ENCODE measurements at places on chromosomes 1 and 21.

GRCh38 chr1:37670133-37670532 lies 22.2 kb upstream of the CDCA8 start:
- DNase-seq, result no peak

- no peak for DNase-seq
Measured at GRCh38 chr1:224852901-224853568, 76.4 kb upstream of the DNAH14 start.

DNA sequence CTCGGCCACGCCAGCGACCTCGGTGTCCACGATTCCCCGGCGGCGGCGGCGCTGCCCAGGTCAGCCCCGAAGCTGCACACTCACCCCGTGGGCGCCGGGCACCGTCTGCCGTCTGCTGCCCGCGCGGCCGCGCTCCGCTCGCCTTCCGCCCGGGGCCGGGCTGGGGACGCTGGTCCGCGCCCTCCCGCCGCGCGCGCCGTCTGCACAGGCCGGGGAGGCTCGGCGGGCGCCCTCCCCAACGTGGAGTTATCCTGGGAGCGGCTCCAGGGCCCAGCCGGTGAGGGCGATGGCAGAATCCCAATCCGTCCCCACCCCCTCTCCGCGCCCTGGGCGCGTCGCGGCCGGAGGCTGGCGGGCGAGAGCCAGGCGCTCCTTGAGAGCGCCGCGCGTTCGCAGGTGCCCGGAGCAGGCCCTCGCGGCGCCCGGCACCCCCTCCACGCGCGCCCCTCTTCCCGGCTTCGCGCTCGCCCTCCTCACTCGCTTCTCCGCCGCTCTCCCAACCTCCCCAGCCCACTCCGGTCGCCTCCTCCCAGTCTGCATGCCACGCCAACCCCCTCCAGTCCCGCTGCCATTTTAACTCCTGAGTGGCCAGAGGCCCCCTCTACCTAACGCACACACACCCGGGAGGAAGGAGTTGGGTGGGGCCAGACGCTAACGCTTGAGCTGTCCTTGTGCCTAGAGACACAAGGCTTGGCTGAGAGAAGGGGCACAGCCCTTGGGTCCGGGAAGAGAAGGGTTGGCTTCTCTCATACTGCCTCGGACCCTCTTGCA lies at the start of gene LRRN2:
LRRN2 (minus strand) TSS at position 503 of the 771 bp plus-strand sequence. CDS start 65,746 bp downstream, outside the sequence.
- no peak for DNase-seq

- DNase-seq, result no peak
Measured at GRCh38 chr1:236565530-236565929, 38.8 kb downstream of the HEATR1 start.

DNA sequence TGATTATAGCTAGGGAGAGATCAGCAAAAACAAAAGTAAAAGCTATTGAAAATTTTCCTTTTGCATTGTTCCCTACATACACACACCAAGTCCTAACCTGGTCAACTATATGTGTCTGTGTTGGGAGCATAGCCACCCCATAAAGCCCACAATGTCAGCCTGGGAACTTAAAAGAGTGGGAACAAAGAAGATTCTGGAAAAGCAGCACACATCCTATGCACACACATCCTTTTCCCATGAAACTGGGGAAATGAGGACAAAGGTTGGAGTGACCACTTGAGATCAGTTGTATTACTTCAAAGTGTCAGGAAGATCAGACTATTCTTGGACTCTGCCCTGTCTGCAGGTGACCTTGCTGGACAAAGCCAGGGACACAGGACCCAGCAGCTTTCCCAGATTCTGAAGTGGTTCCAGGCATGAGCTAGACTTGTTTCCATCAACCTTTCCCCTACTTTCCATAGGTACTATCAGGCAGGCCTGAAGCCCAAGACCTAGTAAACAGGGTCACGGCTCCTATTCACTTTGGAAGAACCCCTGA lies 15.9 kb downstream of the TXNIP start:
- no peak for DNase-seq

- DNase-seq, result no peak
Measured at GRCh38 chr1:5632224-5632623, 360.0 kb downstream of the NPHP4 start.

DNA sequence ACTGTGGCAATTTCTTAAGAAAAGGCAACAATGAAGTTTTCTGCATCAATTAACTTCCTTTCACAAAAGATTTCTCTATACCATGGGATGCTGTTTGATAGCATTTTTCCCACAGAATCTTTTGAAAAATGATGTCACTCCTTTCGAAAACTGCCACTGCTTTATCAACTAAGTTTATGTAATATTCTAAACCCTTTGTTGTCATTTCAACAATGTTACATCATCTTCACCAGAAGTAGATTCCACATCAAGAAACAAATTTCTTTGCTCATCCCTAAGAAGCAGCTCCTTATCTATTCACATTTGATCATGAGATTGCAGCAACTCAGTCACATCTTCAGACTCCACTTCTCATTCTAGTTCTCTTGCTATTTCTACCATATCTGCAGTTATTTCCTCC lies 116.1 kb upstream of the KCND3 start:
- no peak for DNase-seq

DNA sequence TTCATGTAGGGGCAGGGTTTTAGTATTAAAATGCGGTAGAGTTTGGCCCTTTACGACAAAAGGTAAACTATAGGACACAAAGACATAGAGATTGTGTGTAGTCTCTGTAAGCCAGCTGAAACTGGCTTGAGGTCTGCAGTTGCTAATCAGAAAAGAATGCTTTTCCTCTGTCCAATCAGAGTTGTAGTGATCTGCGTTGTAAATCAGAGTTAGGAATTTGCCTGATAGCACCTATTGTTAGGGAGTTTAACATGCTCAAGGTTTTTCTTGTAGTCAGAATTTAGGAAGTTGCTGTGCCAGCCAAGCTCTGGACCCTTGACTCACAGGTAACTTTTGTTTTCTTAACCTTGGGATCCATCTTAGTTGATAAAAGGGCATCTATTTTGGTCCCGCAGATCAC lies 61.2 kb upstream of the VTCN1 start:
- no peak for DNase-seq

- no peak for DNase-seq
Measured at GRCh38 chr1:65650682-65651081, 142.0 kb upstream of the PDE4B start.

DNA sequence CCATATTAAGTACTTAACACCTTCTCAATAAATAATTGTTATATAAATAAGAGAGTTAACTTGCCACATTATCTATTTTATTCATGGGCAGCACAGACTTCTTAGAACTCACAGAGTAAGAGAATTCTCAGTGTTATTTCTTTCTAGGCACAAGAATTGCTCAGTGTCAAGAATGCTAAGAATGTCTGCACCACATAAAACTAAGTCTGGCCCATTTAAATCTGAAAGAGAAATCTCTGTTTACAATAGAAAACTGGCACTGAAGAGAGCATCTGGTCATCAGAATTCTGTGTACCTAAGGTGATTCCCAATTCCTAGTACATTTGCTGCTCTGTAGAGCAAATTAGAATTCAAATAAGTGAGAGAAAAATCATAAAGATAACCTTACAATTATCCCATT lies 3.8 kb downstream of the OR10K2 start:
- no peak for DNase-seq

GRCh38 chr1:12191242-12192032 lies 24.6 kb downstream of the TNFRSF1B start:
- no peak for DNase-seq

GRCh38 chr1:145706086-145706664 lies 993 bp downstream of the PDZK1 start:
- no peak for DNase-seq

- DNase-seq, result no peak
Measured at GRCh38 chr1:92968138-92969032, 7.1 kb upstream of the DIPK1A start.

- no peak for DNase-seq
Measured at GRCh38 chr21:45620201-45620923, 23.2 kb upstream of the PCBP3 start.

GRCh38 chr1:11912000-11912399 lies 14.2 kb downstream of the KIAA2013 start:
- no peak for DNase-seq

GRCh38 chr1:35441926-35442579 lies 115.2 kb downstream of the KIAA0319L start:
- DNase-seq, result no peak

- DNase-seq, result no peak
Measured at GRCh38 chr1:232282498-232282897, 347.4 kb downstream of the SIPA1L2 start.

- DNase-seq, result no peak
Measured at GRCh38 chr21:25837533-25838265, 102.9 kb downstream of the GABPA start.

GRCh38 chr21:32008714-32009113 lies 135.9 kb downstream of the HUNK start:
- no peak for DNase-seq

GRCh38 chr1:234150892-234151291 lies 222.4 kb upstream of the COA6 start:
- no peak for DNase-seq

DNA sequence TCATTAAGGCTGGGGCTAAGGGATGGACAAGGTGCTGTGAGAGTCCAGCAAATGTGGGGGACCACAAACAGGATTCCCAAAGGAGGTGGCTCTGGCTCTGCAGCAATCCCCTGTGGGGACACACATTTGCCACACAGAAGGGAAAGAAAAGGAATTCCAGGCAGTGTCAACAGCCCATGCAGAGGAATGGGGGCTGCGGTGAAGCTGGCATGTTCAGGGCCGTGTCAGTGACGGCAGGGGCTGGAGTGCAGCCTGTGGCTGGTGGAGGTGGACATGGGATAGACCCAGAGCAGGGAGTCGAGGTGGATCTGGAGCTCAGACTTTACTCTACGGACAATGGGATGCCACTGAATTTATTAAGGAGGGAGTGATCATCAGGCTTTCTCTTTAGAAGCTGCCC lies 183.2 kb downstream of the TRABD2B start:
- no peak for DNase-seq

GRCh38 chr21:29264721-29265120 lies 34.0 kb upstream of the BACH1 start:
- no peak for DNase-seq

GRCh38 chr21:29704719-29705118 lies 235.1 kb downstream of the GRIK1 start:
- DNase-seq, result no peak

DNA sequence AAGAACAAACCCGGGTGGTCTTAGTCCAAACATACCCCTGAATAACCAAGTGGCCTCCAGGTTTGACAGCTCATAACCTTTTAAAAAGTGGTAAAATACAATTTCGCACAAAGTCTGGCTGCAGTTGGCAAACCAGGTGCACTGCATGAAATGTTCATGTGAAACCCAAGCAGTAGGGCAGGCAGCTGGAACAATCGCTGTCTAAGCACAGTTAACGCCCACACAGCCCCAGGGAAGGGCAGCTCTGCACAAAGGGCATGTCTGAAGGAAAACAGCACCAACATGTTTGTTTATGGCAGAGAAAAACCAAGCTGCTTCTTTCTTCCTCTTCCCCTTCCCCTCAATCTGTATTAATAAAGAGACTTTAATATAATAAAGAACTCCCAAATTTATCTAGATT lies 49.5 kb downstream of the KIAA1614 start:
- no peak for DNase-seq

DNA sequence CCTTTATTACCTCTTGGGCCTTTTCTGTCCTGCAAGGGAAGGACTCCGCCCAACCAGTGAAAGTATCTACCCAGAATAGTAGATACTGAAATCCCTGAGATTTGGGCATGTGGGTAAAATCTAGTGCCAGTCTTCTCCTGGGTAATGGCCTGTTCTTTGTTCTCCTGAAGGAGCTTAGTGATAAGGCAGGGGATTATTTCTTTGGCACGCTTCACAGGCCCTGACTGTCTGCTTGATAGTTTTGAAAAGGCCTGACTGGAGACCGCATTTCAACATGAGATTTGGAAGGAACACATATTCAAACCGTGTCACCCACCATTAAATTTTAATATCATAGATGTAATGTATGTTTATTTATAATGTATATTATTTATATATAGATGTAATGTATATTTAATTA lies 48.9 kb downstream of the RASAL2 start:
- DNase-seq, result no peak

DNA sequence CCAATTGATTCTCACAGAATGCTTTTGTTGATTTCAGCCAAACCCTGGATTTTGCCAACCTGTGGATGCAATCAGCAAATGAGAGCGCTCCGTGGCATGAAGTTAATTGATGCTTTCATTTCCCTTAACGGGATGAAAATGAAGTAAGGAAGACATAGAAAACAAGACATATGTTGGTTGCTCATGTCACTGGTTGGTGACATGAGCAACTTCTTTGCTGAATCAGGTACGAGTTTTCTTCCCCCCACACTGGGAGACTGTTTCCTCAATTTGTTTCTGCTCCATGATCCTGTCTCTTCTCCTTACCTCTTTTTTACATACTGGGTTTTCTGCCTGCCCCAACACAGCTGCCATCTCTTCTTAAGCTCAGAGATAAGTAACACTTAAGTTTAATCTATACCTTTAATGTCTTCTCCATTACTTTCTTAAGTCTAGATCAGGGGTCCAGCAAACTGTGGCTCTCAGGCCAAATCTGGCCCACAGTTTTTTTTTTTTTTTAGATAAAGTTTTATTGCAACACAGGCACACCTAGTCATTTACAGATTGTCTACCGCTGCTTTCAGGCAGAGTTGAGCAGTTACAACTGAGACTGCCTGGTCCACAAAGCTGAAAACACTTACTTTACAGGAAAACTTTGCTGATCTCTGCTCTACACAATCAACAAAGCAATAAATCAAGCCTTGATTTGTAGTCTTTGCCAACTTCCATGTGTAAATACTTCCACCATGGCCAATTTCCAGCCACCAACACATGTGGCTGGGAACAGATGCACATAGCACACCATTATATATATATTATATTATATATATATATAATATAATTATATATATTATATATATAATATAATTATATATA lies 13.3 kb downstream of the GPR157 start:
- DNase-seq, result no peak

- DNase-seq, result no peak
Measured at GRCh38 chr1:44251989-44252671, 38.9 kb downstream of the DMAP1 start.

- no peak for DNase-seq
Measured at GRCh38 chr1:198176179-198176578, 19.4 kb downstream of the NEK7 start.

DNA sequence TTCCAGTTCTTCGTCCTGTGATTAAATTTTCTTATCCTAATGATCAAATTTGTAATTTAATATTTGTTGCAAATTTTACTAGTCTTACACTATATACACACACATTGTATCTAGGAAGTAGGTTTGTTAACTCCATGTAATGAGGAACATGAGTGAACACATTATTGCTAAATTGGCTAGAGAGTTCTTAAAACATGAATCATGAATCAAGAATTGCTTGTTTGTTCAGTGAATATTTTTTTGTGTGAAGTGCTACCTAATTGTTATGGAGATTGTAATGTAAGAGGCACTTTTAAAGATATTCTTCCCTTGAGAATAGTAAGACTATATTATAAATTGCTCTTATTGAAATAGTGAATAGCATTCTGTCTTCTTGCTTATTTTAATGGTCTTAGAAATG lies 4.6 kb downstream of the GPSM2 start:
- DNase-seq, result no peak

DNA sequence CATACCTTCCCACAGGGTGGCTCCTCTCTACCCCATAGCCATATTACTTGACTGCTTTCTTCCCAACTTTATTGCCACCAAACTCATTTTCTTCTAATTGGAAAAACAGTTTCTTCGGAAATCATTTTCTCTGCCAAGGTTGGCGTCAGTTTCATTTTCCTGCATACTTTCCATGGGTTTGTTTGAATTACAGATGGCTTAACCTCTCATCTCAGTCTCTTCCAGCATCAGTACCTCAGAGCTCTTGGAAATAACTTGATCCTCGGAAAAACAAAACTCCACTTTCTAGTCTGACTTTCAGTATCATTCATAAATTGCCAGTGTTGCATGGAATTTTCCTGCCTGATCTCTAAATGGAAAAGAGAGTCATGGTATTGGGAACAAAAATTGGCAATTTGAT lies 20.3 kb upstream of the PRDM2 start:
- DNase-seq, result no peak
